DMS53 (cell line): ENCODE measurements at places on chromosomes 2 and 18.

- no peak for DNase-seq
These were observed 43.0 kb downstream of the FBXO48 start for GRCh38 chr2:68423966-68424650.

DNA sequence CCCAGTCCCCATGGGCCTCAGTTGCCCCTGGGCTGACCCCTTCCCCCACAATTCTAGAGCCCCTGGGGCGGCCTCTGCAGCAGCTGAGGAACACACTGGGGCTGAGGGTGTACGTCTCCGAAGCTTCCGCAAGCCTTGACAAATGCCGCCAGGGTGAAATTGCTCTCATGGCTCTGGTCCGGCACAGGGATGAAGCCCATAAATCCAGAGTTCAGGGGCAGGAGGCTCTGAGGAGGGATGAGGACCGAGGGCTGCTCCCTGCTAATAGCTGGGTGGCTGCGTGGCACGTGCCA, 27.1 kb upstream of the OTOS start:
- no peak for DNase-seq

- no peak for DNase-seq
These were observed 5.5 kb upstream of the HNRNPA3 start for GRCh38 chr2:177207101-177207500.

GRCh38 chr2:135797497-135798274, 39.3 kb downstream of the LCT start:
- DNase-seq = peak; percentile 57

- DNase-seq = peak; percentile 56
These were observed 7.3 kb downstream of the EMX1 start for GRCh38 chr2:72924353-72925240.

GRCh38 chr2:68765739-68766375, 31.2 kb downstream of the ARHGAP25 start:
- peak; percentile 28 for DNase-seq

GRCh38 chr2:134224005-134224404, 29.9 kb upstream of the MGAT5 start:
- no peak for DNase-seq

DNA sequence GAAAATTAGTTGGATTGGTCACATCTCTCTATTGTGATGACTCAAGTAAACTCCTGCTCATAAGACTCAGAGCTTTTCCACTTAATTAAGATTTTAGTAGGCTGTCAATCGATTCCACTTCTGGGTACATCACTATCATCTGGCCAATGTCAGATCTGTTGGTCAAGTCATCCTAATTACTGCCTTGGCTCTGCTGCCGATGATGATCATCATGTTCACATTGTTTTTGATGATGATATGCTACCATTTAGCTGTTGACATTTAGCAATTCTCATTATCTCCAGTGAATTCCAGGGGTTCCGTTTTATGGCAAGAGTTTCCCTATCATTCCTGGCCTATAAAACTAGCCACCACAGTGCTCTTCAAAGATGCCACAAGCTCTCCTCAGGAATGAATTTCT, 253.4 kb downstream of the IKZF2 start:
- no peak for DNase-seq

DNA sequence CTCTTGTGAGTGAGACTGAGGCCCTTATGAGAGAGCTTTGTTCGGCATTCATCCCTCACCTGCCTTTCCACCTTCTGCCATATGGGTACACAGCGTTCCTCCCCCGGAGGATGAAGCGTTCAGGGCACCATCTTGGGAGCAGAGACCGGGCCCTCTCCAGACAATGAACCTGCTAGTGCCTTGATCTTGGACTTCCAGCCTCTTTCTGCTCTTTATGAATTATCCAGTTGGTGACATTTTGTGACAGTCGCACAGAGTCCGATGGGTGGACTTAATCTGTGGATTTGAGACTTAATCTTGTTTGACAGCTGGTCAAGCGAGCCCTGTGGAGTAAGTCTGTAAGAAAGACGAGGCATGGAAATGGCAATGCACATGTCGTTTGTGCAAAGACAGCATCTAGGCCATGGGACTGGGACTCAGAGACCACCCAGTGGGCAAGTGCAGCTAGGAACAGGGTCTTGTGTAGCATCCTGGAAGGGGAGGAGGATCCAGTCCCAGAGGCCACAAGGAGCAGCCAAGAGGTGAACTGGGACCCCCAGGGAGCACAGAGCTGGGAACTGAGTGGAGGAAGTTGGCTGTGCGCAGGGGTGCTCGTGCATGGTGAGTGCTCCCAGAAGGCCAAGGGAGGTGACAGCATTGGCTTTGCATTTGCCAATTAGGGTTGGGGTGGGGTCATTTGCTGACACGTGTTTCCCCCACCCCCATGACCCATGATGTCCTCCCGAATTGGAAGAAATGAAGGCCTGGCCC, 69.5 kb upstream of the HDAC4 start:
- DNase-seq = no peak

DNA sequence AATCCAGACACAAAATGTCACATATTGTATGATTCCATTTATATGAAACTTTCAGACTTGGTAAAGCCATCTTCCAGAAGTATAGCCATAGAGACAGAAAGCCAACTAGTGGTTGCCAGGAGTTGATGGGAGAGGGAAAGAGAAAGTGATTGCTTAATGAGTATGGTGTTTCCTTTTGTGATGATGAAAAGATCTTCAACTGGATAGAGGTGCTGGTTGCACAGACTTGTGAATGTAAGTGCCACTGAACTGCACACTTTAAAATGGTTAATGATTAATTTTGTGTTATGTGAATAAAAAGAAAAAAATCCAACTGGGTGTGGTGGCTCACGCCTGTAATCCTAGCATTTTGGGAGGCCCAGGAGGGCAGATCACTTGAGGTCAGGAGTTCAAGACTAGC, 135.3 kb upstream of the SLC1A4 start:
- peak; percentile 59 for DNase-seq

GRCh38 chr2:63544017-63544627, 44.2 kb downstream of the WDPCP start:
- peak; percentile 44 for DNase-seq

DNA sequence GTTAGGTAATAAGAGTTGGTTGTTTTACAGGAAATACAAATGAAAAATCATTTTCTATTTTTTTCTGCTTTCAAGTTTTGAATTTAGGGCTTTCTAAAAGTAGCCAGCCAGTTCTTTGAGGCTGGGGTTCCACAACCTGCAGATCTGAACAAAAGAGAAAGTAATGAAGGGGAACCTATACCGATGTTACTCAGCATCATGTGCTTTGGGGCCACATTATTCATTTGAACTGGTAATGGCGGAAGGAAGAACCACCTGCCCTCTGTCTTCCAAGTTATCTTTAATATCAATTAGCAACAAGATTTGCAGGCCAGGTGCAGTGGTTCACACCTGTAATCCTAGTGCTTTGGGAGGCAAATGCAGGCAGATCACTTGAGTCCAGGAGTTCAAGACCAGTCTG, 12.9 kb upstream of the MRO start:
- no peak for DNase-seq

DNA sequence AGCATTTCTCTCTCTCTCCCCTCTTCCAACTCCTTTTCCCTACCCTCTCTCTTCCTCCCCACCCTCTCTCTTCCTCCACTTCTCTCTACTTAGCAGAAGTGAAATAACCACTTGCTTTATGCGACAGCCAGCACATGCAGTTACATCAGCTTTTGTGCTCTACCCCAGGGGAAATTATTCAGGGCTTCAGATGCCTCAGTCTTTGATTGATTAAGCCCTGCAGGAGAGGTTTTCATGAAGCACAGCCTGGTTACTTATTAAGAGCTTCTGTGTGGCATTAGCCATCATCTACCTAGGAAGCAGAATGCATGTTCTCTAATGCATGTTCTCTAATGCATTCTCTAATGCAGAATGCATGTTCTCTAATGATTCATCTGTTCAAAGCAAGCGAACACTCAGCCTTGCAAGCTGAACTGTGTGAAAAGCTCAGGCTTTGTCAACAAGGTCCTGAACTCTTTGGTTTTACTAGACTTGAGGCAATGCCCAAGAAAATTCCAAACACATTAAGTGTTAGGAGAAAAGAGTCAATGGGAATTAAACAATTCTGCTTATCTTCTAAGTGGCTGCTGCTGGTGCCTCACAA, 56.1 kb downstream of the LHCGR start:
- DNase-seq = no peak

DNA sequence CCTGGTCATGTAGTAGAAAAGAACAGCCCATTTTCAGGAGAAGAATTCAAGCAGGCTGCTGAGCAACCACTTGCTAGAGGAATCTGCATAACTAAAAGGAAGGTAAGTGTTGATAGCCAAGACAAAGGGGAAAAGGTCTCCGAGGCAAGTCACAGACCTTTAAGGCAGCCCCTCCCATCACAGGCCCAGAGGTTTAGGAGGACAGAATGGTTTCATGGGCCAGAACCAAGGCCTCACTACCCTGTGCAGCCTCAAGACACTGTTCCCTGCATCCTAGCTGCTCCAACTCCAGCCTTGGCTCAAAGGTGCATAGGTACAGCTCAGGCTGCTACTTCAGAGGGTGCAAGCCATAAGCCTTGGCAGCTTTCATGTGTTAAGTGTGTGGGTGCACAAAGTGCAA, 238.6 kb upstream of the CYP26B1 start:
- peak; percentile 6 for DNase-seq

DNA sequence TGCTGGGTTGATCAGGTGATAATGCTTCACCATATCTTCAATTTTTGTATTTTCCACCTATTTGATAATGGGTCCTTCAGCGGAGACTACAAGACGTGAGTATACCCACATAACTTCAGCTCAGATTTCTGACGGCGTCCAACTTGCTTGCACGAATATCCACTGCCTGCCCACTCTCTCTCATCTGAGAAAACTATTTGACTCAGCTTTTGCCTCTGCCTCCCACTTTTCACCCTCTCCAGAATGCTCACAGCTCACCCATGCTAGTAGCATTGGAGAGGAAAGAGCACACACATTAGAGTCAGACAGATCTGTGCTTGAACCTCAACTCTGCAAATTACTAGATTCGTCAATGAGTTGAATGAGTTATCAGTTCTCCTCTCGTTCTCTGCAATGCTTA, 166.8 kb downstream of the BCL2 start:
- peak; percentile 24 for DNase-seq

- DNase-seq = peak; percentile 37
These were observed 150.9 kb downstream of the RTP5 start for GRCh38 chr2:242020196-242021004.

DNA sequence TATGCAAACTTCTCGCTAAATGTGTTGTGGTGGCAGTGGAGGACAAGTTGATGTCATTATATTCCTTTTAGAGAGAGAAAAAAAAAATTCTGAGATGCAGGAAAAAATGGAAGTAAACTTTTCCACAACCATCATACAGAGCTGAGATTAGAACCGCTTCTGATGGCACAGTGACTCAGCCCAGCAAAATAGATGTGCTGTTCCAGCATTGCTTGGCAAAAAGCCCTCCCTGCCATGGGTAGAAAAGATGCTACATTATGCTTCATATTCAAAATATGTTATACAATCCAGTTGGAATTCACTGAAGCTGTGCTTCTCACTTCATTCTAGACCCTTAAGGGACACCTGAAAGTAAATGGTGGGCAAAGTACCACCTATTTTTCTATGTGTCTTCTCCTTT, 1047.6 kb upstream of the FANCL start:
- no peak for DNase-seq

DNA sequence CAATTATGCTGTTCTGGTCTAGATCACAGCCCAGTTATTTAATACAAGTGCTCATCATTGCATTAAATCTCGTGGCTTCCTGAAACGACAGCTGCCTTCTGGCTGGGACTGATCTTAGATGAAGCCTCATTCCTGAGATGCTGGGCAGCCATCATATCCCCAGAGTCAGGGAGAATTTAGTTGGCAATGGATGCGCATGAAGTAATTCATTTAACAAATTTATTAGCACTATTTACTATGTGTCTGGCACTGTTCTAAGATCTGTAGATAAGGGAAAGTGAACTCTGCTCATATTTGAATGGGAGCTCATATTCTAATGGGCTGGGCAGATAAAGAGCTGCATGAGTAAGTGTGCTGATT, 244.7 kb downstream of the KCNS3 start:
- no peak for DNase-seq

DNA sequence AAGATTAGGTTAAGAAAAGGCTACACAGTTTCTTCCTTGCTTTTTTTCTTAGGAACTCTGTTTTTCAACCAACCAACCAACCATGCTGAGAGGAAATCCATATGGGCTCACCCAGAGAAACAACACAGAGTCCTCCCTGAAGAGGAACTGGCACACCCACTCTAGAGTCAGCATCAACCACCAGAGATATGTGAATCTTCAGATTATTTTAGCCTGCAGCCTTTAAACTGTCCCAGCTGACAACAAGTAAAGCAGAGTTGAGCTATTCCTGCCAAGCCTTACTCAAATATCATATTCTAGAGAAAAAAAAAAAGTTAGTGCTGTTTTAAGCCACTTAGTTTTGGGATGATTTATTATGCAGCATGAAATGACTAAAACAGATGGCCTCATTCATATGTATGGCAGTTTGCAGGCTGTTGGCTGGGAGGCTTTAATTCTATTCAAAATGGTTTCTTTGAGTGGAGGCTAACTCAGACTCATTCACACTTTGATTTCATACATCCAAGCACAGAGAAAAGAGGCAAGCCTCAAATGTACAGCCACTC, 1637.7 kb upstream of the LRRTM1 start:
- DNase-seq = no peak

DNA sequence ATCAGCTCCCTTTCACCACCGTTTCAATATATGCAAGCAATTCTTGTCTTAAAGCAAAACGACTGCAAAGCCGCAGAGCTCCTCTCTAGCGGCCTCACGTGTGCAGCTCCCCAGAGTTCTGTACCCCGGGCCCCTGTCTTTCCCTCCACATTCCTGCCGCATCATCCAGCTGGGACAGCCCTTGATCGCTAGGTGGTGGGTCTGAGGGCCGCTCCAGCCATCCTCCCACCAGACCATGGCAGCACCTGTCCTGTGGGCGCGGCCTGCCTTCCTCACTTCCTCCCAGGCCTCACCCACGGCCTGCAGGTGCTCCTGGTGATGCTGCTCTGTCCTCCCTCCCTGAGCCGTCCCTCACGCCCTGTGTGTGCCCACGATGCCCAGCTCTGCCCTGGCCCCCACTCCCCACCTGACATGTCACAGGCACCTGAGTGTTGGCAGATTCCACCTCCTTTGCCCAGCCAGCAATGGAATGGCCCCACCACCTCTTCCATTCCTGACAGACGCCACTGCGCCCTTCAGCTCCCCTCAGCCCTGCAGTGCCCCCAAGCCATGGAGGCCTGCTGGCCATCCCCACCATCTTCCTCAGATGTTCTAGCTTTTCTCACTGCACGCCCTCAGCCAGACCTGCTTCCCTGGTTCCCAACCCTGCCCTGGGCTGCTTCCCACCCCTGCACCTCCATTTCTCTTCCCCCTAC, 15.3 kb upstream of the ALLC start:
- DNase-seq = no peak
